ENCODE measurements at places on chromosomes 2 and 18. TPM values are rescaled to one million over a fixed set of nuclear protein-coding genes. Genes with fewer than 3 reads are reported as not detected.

- DNase-seq, result no peak
Measured at GRCh38 chr18:5982332-5982731, 87.0 kb upstream of the TMEM200C start.

DNA sequence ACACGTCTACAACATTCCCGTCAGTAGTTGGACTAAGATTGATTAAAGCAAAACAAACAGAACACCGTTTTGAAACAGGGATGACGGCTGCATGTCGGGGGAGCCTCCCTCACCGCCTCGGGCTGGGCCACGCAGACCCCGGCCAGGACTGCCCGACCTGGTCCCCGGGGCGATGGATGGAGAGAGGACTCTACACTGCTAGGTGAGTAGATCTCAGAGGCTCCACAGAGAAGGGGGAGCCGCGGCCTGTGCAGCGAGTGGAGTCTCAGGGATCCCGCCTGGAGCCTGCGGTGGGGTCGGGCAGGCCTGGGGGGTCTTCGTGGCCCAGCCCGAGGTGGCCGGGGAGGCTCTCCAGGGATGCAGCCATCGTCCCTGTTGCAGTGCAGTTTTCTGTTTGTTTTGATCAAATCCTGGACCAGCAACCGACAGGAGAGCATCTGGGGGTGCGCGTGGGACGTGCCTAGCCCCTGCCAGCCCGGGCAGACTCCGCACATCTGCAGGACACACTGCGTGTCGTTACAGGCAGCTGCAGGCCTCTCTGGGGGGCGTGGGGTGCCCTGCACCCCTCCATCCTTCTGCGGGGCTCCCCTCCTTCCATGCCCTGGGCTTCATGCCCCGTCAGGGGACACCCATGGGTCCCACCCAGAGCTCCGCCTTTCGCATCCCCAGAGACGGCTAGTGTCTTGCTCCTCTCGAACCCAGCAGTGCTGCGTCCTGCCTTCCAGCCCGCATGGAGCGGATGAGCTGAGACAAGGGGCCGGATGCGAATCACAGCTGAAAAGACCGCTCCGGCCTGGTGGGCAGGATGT is 143.6 kb downstream of the RTP5 start:
- no peak for DNase-seq

DNA sequence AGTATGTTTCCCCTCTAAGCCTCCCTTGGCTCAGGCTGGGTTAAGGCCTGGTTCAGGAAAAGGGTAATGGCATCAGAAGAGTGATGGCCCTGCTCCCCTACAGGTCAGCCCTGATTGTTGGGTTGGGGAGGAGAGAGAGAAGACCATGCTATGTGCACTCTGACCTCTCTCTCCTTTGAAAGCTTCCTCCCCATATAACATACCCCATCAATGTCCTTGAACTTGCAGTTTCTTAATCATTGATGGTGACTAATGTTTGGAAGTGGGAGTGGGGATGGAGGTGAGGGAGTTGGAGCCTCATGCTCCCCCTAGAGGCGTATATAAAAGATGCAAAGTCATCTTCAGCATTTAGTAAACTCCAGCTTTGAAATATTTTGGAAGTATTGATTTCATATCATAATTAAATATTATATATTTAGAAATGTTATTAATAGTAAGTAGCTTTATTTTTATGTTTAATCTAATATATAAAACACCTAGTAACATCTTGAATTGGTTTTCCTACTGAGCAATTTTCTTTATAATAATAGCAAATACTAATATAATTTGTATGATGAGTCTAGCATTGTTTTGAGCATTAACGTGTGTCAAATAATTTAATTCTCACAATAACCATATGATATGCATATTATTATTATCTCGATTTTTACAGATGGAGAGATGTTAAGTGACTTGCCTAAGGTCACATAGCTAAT is 8.8 kb downstream of the PLCL1 start:
- DNase-seq, result no peak

- DNase-seq, result no peak
Measured at GRCh38 chr18:12236141-12236540, 18.0 kb upstream of the CIDEA start.

GRCh38 chr2:202122163-202122540 is 49.1 kb downstream of the KIAA2012 start:
- no peak for DNase-seq

DNA sequence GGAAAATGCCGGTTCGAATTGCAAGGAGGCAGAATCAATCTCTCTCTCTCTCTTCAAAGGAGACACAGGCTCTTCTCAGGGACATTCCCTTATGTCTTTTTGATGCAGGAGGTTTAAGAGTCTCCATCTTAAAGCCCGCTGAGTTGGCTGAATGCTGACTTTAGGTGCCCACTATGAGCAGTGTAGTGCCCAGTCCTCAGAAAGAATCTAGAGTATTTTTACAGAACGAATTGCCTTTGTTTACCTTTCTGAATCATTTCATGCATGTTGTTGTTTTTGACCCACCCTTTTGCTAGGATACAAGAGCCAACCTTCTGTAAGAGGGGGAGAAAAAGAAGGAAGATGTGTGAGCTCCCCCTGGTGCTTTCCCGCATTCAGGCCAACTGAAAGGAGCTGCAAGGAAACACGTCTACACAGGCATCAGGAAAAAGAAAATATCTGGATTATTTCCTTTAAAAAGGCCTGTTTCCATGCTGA is 193.5 kb upstream of the TCF4 start:
- peak; percentile 12 for DNase-seq

DNA sequence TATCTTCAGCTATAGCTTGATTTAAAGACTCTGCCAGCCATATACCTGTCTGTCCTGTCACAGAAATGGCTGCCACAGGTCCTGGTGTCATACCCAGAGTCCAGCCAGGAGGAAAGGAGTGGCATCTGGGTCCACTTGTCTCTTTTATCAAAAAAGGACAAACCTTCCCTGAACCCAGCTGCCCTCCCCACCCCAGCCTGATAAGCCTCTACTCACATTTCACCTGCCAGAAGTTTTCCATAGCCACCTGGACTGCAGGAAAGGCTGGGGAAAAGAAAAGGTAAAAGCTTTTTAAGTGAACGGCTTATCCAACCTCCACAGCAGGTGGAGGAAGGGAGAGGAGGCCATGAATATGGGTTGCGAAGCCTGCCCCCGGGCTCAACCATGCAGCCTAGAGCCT is 32.8 kb downstream of the TMEM163 start:
- no peak for DNase-seq

DNA sequence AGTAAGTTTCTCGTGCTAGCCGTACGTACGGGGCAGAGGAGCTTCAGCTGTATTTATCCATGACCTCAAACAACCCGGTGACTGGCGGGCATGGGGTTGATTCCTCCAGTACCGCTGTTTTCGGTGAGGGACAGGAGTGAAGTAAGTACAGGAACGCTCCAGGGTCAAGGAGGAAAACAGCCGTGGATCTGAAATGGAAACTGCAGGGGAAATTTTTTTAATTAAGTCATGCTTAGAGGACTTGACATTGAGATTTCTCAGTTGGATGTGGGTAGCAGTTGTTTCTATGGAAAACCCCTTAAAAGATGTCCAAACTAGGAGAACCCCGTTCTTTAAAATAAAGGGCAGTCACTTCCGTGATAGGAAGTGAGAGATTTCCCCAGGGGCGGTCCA is 1.2 kb downstream of the RAB12 start:
- no peak for DNase-seq

DNA sequence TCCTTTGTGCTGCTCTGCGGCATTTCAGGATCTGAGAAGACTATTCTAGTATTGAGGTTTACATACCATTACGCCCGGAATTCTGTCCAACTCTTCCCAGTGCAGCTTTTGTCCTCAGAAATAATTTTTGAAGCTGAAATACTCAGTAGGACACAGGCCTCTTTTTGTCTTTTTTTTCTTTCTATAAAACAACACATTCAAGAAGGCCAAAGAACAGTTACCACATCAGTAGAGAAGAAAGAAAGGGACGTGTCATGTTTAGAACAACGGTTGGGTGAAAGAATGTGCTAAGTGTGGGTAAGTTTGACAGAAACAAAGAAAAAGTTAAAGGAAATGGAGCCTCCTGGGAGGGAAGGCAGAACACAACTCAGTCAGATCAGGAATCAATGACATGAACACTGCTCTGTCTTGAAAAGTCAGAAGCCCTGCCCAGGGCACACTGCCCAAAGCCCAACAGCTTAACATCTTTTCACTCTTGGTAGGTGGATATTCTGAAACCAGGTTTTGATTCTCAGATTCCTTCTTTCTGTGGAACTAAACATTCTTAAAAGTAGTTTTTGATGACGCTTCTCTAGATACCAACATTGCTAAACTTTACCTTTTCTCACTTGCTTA is 198.6 kb upstream of the CWC22 start:
- no peak for DNase-seq

DNA sequence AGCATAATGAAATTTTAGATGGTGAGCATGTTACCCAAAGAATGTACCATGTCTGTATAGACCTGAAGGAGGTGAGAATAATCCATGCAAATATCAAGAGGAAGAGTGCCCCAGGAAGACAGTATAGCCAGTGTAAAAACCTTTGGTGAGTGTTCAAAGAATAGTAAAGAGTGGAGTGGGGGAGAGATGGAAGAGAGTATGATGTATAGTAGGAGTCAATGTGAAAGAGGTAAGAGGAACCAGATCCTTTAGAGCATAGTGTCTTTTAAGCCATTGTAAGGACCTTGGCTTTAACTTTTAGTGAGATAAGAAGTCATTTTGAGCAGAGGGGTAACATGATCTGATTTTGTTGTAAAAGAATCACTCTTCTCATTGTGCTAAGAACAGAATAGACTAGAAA is 1052.3 kb upstream of the ZEB2 start:
- no peak for DNase-seq

DNA sequence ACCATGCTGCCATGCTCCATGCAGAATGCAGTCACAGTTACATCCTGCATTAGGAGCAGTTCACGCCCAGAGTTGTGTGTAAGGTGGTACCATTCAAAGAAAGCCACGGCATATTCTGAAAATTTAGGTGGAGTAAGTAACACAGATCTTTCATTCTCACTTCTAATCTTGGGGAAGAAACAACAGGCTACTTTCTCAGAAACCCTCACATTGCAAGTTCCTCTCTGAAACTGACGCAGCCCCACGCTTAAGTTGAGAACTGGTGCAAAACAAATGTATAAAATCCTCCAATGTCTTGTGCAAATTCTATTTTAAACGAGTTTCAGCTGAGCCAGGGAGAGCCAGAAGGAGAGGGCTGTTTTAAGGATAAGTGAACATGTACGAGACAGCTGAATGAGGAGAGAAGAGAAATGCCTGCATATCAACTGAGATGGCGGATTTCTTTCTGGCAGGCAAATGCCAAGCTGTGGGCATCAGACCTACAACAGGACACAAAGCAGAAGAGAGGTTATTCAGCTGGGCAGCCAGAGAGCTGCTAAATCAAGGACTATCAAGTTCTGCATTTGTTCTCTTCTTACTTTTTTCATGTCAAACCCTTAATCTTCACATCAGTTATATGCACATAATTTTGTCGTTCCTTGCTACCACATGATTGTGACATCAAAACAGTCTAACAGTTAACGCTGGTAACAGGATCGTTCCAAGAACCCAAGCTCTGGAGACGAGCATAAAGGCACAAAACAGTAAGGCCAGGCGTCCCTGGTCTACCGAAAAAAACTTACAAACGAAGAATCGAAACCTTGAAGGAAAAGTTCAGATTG is 6.4 kb downstream of the ARL4C start:
- no peak for DNase-seq

- DNase-seq, result no peak
Measured at GRCh38 chr2:147913701-147914480, 69.1 kb downstream of the ACVR2A start.

The SNED1 gene
- total RNA-seq, result 32.0 TPM

The FBXO15 gene
- total RNA-seq, result 7.8 TPM

The OSGEPL1 gene
- total RNA-seq, result 13.7 TPM

The PPP1R1C gene
- 5.9 TPM for total RNA-seq

The IL1RN gene
- total RNA-seq, result 4.4 TPM

The CD207 gene
- total RNA-seq, result 0.23 TPM

Measured in prostate gland (tissue), 2 donors.